MV-4-11 (cell line): ENCODE measurements at places on chromosomes 13 and 19.

GRCh38 chr13:112453874-112454647 is 77.9 kb downstream of the SPACA7 start:
- DNase-seq = no peak

DNA sequence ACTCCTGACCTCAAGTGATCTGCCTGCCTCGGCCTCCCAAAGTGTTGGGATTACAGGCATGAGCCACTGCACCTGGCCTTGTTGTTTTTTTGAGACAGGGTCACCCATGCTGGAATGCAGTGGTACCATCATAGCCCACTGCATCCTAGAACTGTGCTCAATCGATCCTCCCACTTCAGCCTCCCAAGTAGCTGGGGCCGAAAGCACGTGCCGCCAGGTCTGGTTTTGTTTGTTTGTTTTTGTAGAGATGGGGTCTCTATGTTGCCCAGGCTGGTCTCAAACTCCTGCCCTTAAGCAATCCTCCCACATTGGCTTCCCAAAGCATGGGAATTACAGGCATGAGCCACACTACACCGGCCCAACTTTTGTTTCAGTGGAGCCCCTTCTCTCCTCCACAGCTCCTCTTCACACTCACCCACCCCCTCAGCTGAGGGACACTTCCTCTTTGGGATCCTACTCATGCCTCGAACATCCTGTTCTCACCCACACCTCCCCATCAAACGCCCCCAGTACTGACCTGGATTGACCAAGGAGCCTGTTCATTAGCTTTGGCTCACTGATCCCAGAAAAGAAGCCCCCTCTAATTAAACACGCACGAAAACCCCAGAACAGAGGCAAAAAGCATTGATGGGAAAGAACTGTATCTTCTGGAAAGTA is 12.8 kb upstream of the CERS4 start:
- DNase-seq = peak; percentile 54

- DNase-seq = no peak
These were observed 40.8 kb downstream of the CHST8 start for GRCh38 chr19:33662391-33663092.

GRCh38 chr13:98141509-98142379 is 1.1 kb upstream of the FARP1 start:
- DNase-seq = no peak

DNA sequence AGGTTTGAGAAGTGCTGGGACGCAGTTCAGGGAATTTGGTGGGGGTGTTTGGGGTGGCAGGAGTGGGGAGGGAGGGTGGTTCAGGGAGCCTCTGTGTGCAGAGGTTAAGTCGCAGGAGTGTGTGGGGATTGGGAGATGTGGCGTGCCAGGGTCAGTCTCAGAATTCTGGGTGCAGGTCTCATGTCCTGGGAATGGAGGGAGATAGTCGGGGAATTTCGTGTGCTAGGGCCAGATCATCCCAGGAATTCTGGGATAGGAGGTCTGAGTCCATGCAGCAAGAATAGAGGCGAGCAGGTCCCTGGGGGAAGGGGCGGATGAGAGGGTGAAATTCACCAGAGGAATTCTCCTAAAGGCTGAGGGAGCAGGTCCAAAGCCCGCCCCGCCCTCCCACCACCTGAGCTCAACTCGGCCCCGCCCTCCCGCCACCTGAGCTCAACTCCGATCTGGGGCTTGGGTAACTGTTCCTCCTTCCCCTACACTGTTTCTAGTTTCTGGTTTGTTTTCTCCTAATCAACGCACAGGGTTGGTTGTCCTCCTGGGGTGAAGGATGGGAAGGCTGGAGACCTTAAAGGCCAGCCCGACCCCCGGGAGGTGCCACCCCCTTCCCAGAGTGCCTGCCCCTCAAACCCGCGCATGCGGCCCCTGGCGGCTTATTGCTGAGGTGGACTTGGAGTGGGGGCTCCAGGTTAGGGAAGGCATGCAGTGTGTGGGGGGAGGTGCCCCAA is 15.2 kb downstream of the KCNC3 start:
- DNase-seq = no peak

GRCh38 chr19:6811906-6812305 is 39.4 kb downstream of the VAV1 start:
- DNase-seq = peak; percentile 64

- DNase-seq = no peak
These were observed 11.2 kb upstream of the IL4I1 start for GRCh38 chr19:49907745-49908446.

DNA sequence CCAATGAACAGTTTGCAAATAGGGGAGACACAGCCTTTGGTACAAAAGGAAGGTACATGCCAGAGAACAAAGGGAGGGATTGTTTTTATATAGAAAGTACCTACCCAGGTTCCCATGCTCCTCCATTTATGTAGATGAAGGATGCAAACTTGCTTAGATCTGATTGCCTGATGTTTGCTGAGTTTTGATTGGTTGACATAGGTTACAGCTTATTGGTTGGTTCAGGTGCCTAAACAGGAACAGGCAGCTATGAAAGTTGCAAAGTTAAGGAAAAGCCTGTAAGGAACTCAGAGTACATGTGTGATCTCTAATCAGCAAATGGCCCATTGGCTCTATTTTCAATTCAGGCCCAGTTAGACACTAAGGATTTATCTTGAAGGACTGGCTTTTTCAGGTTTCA is 6.5 kb upstream of the NAA16 start:
- DNase-seq = peak; percentile 8

- no peak for DNase-seq
These were observed 130.1 kb downstream of the RGCC start for GRCh38 chr13:41587490-41587889.

- DNase-seq = peak; percentile 76
These were observed 12.8 kb downstream of the ANKRD27 start for GRCh38 chr19:32662186-32662585.

DNA sequence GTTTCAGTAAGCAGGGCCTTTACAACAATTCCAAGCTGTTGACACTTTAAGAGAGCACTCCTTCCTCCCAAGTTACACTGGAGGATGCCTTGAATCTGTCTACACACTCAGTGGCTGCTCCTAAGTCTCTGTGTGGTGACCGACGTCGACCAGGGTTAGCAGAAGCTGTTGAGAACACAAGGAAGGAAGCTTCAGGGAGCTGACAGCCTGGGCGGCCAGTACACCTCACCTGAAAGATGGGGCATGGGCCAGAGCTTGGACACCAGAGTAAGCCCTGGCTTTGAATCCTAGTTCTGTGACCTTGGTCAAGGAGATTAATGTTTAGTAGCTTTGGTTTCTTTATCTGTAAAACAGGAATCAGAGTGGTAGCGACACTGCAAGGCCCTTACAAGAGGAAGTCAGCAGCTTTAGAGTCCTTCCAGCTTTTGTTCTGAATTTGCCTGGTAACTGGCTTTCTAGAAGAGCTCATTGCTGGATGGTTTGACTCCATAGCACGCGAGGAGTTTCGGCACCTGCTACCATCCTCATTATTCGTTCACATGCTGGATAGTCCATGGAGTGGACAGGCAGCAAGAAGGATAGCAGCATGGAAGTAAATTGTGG is 214.2 kb downstream of the FGF9 start:
- no peak for DNase-seq

DNA sequence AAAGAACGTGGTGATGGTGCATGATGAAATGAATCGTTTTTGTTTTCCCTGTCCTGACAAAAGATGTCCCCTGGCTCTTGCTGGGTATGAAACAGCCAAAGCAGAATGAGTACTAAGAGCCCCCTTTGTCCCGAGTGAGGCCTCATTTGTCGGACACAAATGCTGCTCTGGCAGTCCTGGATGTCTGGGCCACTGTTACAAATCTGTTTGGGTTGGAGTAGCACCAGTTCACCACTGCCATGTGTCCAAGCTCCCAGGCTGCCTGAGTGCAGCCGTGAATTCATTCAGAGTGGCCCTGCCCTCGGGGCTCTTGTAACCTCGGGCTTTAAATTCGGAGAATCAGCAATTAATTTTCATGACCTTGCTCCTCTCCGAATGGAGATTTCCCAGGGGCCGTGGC is 182.4 kb downstream of the NUFIP1 start:
- DNase-seq = no peak

DNA sequence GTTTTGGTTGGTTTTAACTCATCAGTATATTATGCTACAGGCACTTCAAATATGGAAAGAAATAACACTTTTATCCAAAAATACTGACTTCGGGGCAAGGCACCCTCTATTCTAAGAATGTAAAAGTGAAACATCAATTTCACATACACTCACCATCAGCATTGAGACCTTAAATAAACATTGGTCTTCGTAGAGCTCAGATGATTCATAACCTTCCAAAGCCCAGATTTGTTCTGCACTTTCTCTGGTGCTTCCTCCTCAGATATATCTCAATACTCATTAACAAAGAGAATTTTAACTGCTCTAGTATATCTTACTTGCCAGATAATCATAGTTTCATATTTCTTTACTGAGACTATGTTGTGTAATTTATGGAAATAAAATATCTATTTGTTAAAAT is 794.3 kb downstream of the LIG4 start:
- no peak for DNase-seq

DNA sequence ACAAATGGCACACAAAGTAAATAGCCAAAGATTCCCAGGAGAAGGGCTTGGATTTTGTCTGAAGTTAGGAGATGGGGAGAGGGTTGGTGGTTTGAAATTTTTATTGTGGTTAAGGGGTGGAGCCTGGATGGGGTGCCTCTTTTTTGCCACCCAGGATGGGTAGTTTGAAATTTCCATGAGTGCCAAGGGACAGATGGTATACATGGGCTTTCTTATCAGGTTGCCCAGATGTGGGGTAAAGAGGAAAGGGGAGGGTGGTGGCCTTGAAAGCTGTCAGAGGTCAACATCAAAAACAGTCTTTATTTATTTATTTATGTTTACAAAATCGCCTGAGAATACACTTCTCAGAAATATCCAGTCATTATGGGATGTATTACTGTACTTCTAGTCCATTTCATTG is 46.2 kb downstream of the LMO7 start:
- DNase-seq = no peak

DNA sequence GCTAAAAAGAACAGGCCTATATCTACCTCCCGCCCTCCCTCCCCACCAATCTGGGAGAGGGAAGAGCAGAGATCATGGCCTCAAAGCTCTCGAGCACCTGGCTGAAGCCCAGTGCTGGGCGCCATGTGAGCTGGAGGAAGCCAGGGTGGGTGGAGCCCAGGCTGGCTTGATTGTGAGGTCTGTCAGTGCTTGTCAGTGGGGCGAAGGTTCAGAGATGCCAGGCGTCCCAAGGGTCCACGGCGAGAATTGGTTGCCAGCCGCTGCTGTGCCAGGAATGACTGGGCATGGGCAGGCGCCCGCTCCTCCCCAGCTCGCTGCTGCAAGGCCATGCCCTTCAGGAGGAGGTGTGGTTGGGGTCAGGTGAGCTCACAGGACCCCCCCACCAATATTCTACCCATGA is 11.5 kb downstream of the BEST2 start:
- DNase-seq = no peak

- DNase-seq = no peak
These were observed 62.3 kb downstream of the KCNC3 start for GRCh38 chr19:50266896-50267295.

DNA sequence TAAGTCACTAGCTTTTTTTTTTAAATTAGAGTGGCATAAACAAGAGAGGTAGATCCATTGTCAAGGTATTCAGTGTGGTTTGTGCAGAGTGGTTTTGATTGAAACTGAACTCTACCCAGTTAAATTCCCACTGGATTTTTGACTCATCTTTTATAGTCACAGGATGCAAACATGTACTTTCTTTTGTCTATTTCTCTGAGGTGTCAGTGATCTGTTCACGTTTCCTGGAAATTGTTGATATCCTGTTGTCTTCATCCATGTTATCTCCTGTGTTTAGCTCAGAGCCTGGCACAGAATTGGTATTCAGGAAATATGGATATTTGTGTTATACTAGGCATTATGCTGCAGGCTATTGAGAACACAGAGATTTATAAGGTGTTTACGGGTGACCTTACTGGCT is 119.7 kb downstream of the PCCA start:
- DNase-seq = no peak

DNA sequence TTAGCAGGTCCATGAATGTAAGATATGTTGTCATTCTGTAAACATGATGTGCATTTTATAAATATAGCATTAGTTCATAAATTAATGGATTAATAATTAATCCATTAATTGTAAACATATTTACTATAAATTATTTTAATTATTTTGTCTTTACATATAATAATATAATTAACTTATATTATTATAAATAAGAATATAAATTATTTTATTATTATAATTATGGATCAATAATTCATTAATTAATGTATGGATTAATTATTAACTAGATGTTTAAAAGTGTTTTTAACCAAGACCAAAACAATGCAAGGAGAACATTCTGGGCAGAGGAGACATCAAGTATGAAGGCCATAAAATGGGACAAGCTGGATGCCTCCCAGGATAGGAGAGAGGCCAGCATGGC is 72.0 kb downstream of the RUBCNL start:
- DNase-seq = no peak

DNA sequence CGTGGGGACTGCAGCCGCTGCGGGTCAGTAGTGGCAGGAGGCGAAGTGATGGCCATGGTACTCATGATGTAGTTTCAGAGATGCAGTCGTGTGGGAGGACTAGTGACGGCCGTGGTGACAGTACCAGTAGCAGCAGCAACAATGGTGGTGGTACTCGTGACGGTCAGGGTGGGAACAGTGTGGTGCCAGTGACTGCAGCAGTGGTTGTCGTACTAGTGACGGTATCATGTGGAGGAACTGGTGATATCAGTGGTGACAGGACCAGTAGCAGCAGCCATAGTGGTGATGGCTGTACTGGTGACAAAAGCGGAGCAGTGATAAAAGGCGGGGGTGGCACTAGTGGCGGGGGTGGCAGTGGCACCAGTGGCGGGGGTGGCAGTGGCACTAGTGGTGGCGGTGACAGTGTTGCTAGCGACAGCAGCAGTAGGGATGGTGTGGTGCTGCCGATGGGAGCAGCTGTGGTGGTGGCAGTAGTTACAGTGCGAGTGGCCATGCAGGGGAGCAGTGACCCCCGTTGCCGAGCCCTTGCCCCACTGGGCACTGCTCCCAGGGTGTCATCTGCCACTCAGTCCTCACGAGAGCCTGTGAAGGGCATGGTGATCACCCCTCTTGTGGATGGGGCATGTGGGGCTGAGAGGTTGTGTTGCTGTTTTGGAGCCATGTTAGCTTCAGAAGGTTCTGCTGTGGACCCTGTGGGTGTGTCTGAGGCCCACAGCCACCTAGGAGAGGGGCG is 22.7 kb downstream of the ADPRHL1 start:
- DNase-seq = no peak
